ENCODE measurements at places on chromosomes 2 and 18.

GRCh38 chr2:214830794-214831346, 21.4 kb upstream of the BARD1 start:
- no peak for DNase-seq

GRCh38 chr2:203650860-203651613, 55.4 kb upstream of the CD28 start:
- DNase-seq, result peak; percentile 4

DNA sequence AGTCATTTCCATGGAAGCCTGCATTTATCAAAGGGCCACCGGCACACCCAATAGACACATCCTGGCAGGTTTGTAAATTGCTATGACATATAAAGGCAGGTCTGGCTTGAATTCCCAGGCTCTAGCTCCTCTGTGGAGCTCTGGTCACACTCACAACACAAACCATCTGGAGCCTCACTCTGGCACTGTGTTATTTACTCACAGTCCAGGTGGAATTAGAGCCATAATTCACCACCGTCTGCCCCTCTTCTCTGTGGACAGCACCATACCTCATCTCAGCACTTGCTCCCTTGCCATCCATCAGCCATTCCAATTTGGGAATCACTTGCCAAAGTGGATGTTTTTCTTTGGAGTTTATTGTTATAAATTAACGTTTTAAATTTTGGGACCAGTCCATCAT, 84.3 kb upstream of the OSR1 start:
- no peak for DNase-seq

DNA sequence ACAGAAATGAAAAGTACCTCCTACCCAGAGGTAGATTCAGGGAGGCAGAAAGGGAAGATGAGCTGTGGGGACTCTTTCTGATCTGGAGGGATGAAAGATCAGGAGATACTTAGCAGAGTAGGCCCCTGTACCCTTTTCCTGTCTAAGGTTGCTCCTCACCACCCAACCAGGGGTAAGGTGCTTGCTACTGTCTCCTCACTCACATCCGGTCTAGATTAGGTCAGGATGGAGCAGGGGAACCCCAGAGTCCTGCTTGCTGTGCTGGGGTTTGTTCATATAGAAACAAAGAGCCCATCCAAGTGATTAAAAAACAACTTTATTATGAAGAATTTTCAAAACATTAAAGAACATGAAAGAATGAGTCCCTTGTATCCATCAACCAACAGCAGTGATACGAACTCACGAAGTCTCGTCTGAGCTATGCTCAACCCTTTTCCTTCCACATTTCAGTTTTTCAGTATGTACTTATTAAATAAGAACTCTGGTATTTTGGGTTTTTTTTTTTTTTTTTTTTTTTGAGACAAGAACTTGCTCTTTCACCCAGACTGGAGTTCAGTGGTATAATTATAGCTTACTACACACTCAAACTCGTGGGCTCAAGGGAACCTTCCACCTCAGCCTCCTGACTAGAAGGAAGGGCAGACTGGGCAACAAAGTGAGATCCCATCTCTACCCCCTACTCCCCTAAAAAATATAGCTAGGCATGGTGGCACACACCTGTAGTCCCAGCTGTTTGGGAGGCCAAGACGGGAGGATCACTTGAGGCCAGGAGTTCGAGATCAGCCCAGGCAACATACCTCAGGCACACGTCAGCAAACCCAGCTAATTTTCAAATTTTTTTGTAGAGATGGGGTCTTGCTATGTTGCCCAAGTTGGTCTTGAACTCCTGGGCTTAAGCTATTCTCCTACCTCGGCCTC, 28.5 kb upstream of the MCFD2 start:
- no peak for DNase-seq

- DNase-seq, result no peak
Observed at GRCh38 chr18:23131693-23132319, 3.5 kb upstream of the CABLES1 start.

- DNase-seq, result no peak
Observed at GRCh38 chr2:195659982-195660890, 3.2 kb downstream of the SLC39A10 start.

DNA sequence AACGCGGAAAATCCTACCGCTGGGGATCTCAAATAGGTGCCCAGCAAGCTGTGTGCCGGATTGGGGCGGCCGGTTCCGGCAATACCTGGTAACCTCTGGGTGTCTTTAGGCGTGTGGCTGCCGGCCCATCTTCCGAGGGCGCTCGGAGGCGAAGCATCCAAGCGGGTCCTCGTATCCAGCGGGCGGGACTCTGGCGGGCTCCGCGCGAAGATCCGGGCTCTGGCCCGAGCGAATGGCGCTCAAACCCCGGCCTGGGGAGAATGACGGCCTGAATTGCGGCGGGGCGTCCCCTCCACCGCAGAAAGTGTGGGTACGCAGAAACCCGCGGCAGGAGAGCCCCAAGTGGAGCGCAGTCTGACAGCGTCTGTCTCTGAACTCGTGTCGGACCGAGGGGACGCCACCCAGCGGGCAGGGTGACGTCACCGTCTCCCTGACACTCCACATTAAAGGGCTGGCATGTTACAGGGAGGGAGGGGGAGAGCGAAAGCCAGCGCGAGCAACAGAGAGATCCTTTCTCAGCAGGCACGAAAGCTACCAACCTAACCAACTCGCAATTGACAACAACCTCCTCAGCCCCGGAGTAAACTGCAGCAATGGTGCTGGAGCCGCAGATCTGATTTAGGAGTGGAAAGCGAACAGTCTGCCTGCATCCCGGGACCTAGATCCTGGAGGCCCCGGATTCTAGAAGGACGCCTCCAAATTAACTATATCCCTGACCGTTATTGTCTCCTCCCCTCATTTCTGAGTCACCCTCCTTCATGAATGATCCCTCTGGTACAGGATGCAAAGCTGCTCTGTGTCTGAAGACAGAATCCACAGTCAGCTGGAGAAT, at the start of gene SKOR2:
SKOR2 (minus strand) TSS at position 372 of the 832 bp plus-strand sequence. CDS start 2,477 bp downstream, outside the sequence.
- no peak for DNase-seq

DNA sequence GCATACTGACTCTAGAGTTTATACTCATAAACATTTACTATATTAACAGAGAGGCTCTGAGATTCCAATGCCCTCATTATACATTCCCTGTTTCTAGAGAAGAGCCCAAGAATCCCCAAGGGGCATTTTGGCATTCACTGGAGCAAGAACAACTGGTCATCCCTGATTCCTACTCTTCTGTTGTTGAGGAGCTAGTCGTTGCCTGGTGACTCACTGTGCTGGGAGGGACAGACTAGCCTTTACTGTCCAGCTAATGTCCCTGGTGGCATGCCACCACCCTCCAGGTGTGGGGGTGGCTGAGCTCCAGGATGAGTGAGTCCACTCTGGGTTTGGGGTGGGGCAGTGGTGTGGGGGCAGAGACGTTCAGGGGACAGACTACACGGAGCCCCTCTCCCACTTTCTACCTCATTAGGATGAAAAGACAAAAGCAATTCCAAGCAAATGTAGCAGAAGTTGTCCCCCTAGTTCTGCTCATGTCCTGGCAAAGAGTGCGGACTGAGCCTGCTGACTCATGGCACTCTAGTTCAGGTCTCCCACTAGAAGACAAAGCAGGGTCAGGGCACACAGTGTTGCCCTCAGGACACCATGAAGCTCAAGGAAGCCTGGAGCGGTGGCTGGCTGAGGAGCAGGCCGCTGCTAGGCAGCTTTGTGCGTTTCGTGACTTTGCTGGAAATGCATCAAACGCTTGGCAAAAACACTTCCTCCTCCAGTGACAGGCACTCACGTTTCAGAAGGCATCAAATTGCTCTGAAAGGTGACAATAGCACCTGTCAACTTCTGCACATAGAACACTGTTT, 49.4 kb downstream of the RHOB start:
- DNase-seq, result no peak

GRCh38 chr2:238879621-238880377, 31.9 kb downstream of the TWIST2 start:
- DNase-seq, result no peak

DNA sequence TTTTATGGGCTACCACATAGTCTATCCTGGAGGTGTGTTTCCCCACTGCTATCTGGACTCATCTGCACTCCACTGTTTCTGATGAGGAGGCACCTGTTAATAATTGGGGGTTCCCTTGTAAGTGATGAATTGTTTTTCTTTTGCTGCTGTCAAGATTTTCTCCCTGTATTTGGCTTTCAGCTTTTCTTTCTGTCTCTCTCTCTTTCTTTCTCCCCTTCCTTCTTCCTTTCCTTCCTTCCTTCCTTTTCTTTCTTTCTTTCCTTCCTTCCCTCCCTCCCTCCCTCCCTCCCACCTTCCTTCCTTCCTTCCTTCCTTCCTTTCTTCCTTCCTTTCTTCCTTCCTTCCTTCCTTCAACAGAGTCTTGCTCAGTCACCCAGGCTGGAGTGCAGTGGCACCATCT, 9.2 kb downstream of the GNLY start:
- DNase-seq, result no peak

GRCh38 chr2:170202437-170202836, 24.5 kb downstream of the MYO3B start:
- DNase-seq, result no peak

- DNase-seq, result no peak
Observed at GRCh38 chr2:236661061-236661761, 91.6 kb downstream of the ACKR3 start.

DNA sequence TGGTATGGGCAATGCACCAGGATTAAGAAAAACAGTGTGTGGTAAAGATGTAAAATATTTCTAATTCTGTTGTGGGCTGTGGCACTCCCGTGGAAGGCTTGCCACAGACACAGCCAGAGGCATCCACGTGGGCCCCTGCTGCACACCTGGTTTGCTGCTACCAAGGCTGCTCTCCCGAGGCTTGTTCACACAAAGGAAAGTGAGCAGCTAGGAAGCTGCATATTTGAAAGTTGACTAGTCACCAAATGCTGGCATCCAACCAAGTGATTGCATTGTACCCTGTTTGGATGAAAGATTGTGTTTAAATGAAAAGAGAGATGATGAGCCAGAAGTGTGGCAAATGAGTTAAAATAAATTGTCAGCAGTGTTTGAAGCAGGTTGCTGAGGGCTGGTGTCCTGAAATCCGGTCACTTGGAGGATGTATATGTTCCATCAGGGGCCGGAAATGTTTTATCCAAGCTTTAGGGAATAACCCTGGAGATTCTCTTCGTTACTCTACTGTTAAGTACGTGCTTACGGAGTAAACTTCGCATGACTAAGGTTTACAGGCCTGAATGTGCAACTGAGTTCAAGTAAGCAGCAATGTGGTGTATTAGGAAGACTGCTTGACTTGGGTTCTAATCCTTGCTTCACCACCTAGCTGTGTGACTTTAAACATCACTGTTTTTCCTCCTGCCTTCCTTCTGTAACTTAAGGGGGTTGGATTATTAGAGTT, 86.1 kb downstream of the MSH2 start:
- DNase-seq, result no peak

DNA sequence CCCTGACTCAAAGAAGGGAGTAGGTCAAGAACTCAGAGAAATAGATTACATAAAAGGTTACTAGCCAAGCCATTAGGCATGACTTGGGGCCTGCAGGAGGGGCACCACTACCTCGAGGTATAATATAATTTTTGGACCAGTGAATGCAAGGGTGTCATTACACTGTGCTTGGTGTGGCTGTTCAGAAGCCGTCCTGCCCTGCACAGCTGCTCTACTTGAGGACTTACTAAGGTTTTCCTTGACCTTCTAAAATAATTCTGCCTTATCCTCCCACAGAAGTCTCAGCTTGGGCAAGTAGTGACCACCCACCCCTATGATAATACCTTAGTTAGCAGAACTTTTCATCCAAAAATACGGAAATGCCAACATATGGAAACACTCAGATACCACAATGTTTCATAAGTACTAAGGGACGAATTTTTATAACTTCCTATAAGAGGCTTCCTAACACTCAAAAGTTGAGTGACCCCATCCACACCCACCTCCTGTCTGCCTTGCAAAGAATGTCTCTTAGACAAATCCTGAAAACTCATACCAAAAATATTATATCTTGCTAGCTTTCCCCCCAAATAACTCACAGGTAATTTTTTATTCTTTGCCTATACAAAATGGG, 17.7 kb upstream of the ATG16L1 start:
- DNase-seq, result no peak

All from NCI-H1436 treated with DMSO at 0.1 percent for 48 hours (cell line).